ENCODE measurements at places on chromosomes 4 and X. TPM values are rescaled to one million over a fixed set of nuclear protein-coding genes. Genes with fewer than 3 reads are reported as not detected.

DNA sequence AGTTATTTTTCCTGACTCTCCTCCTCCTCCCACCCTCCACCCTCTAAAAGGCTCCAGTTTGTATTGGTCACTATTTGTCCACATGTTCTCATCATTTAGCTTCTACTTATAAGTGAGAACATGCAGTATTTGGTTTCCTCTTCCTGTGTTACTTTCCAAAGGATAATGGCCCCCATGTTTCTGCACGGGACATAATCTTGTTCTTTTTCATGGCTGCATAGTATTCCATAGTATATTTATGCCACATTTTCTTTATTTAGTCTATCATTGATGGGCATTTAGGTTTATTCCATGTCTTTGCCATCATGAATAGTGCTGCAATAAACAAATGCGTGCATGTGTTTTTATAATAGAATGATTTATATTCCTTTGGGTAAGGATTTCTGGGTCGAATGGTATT lies 167.3 kb upstream of the GRID2 start:
- no peak for DNase-seq

The MAGED4 gene
- total RNA-seq, result 10.9 TPM

The GPRIN3 gene
- total RNA-seq, result 3.5 TPM

GRCh38 chr4:6189511-6189910 lies 10.8 kb downstream of the JAKMIP1 start:
- DNase-seq, result no peak

The MBTPS2 gene
- total RNA-seq, result 16.9 TPM

The CXXC4 gene
- 1.4 TPM for total RNA-seq

DNA sequence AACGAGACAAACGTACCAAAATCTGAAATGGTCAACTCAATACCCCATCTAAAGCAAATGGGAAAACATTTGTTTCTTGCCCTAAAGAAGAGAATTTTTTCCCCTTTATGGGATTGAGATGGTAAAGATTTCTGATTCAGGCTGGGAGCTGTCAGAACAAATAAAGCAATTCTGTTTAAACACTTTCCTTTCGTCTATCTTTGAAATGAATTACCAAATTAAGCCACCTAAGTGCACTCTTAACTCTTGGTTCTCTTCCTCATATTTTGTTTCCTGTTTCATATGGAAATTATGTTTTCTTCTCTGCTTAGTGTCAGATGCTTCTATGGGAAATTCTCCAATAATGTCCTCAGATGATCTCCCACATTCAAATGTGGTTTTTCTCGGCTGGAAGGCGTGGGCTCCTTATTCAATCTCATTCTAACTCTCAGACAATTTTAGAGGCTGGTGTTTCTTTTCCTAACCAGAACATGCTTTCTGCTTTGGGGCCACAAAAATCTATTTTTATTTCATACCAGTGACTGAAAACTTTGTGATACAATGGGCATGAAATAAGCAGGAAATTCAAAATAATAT lies 50.3 kb upstream of the HPF1 start:
- no peak for DNase-seq

DNA sequence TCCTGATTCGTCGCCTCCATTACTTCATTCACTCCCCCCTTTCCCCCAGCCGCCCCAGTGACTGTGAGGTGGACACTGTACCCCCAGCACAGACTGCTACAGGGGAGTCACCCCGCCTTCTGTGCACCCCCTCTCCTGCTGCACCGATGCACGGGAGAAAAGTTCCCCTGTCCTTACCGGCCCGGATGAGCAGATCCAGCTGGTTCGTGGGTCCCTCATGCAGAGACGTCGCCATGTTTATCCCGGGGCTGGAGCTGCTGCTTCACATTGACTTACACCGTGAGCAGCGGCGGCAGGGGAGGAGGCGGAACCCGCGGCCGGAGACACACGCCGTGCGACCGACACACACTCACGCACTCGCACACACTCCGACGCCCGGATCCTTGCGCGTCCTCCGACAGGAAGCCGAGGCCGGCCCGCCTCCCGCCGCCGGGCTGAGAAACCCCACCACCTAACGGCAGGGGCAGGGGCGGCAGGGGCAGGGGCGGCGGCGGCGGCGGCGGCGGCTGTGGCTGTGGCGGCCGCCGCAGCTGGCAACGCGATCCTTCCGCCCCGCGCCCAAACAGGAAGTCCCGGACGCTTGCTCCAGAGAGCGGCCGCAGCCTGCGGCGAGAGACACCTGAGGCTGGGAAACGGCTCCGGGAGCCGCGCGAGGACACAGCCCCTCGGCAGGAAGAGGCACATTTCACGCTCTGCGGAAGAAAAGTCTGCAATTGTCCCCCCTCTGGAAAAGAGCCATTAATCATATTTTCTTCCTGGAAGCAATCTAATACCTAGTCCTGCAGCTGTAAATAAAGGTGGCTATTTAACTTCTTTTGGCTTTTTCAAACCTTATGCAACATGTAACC lies 68.6 kb downstream of the NOCT start:
- peak; percentile 91 for DNase-seq

The FAM47E gene
- total RNA-seq, result 9.6 TPM

GRCh38 chr4:112379306-112379705 lies 82.1 kb downstream of the ALPK1 start:
- DNase-seq, result no peak

All from ureter (tissue), 1 donor.